ENCODE measurements at places on chromosomes 7 and 10.

DNA sequence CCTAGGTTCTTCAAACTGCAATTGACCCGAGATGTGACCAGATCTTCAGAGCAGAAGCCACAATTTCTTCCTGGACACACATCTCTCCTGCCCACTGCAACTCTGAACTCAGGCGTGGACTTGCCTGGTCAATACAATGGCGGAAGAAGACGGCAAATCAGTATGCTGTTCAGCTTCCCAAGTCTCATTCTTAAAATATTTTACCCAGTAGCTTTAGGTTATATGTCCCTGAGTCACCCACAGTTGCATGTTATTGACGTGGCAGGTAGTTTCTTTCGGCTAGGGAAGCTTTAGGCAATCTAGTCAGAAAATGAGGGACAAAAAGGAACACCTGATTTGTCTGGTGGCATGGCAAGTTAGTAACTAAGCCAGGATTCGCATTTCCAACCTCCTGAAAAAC is 22.5 kb downstream of the CEP41 start:
- no peak for DNase-seq

DNA sequence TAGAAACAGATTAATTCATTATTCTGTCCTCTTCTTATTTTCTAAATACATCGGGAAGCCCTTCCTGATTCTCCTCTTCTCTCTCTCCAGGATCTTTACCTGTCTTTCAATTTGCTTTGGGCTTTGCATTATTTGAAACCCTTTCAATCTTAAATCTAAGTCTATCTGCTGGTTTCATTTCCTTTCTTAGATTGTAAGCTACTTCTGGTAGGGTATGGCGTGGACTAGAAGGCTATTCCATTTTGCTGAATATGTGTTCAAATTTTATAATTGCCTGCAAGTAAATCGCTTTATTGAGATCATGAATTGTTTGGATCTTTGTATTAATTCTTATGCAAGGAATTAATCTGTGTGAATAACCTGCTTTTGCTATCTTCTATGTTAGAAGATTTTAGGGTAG is 11.1 kb downstream of the STAM start:
- DNase-seq, result no peak

- DNase-seq, result no peak
Measured at GRCh38 chr7:107599262-107599661, 19.2 kb downstream of the BCAP29 start.

DNA sequence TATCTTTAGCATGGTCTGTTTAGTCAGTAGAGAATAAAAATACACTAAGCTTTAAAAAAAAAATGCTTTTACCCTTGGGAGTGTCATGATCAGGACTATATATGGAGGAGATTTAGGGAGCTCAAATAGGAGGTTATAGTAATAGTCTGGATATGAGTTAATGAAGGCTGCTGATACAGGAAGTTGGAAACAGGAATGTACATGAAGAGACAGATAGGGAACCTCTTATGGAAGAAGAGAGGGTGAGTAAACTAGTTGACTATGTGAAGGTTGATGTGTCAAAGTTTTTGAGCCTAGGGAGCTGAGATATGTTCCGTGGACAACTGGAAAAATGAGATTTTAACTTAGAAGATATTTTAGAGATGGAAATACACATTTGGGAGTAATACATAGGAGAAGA is 472.0 kb upstream of the FZD8 start:
- no peak for DNase-seq

DNA sequence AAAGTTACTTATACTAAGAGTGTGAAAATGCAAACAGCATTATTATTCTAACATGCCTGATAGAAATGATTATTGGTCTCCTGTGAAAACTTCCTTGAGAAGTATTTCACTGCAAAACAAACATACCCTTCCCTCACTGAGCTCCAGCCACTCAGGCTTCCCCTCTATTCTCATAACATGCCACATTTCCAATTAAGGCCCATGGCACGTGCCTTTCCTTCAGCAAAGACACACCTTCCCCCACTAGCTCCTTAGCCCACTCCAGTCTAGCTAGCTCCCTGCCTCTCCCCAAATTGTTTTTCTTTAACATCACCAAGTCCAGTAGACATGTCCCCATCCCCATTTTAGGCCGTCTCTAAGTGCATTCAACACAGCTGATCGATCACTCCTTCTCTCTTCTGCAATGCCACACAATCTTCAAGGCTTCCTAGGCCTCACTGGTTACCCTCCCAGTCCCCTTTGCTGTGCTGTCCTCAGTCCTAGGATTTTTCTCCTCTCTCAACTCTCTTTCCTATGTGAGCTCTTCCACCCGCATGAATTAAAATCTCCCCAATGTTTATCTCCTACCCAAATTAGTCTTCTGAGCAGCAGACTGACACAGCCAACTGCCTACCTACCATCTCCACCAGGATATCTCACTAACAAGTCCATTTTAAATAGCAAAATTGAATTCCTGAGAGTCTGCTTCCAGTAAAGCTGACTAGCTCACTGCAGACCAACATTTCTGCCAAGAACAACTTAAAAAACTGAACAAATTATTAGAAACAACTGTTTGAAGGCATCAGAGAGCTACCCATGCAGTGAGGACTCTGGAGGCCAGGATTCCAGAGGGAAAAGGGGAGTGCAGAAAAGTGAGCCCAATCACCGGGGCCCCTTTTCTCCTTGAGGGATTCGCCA is 11.9 kb downstream of the CYTH3 start:
- peak; percentile 71 for DNase-seq

GRCh38 chr7:80318081-80318480 is 183.4 kb downstream of the GNAI1 start:
- no peak for DNase-seq

DNA sequence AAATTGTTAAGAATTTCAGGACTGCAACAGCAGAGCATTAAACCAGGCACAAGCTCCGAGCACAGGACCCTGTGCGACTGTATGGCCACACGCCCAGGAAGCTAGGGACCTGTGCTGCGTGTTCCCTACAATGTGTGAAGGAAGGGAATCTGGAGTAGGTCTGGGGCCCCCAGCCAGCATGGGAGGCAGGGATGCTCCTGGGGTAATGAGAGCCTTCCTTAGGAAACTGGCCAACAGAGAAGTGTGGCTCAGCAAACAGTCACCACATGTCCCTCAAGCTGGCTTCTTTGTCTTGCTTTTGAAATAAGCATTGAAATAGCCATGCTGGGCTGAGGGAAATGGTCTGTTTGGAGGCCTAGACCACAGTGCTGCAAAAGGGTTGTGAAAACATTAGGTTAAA is 8.2 kb downstream of the BLNK start:
- no peak for DNase-seq

- no peak for DNase-seq
Measured at GRCh38 chr10:31197886-31198285, 121.1 kb upstream of the ZEB1 start.

GRCh38 chr10:4008676-4009382 is 223.8 kb upstream of the KLF6 start:
- no peak for DNase-seq

DNA sequence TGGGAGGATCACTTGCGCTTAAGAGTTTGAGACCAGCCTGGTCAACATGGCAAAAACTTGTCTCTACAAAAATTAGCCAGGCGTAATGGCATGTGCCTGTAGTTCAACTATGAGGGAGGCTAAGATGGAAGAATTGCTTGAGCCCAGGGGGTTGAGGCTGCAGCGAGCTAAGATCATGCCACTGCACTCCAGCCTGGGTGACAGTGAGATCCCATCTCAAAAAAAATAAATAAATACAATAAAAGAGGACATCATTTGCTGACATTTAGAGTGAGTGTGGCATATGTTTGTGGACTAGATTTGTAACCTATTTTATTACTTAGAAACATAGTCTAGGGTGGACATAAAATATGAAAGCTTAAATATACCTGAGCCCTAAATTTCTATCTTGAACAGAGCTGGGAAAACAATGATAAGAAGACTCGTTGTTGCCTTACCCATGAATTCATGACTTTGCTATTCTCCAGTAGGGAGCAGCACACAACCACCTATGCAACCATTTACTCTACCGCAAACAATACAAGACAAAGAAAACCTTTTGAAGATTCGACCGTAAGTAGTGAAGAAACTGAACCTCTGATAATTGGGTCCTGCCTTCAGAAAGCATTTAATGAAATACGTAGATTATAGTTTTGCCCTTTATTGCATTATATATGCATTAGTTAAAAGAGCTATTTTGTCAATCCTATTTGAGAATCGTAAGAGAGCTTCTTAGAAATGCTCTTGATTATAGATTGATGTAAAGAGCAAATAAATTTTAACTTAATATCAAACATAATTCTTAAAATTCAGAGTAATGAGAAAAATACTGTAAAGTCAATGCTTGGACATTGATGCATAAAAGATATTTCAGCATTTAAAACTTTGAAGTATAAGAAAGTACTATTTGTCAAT is 83.5 kb downstream of the GNAT3 start:
- DNase-seq, result peak; percentile 85

DNA sequence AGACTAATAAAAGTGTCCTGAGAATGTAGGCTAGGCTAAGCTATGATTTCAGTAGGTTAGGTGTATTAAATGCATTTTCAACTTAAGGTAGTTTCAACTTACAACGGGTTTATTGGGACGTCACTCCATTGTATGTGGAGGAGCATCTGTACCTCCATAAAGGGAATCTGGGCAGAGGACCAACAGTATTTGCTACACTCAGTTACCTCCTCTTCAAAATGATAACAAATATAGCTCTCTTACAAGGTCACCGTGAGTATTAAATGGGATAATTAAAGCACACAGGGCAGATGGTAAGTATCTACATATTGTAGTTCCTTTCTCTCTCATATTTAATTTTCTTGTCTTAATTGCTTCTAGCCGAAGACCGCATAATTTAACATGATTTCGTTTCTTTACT is 59.0 kb upstream of the FGL2 start:
- DNase-seq, result no peak

DNA sequence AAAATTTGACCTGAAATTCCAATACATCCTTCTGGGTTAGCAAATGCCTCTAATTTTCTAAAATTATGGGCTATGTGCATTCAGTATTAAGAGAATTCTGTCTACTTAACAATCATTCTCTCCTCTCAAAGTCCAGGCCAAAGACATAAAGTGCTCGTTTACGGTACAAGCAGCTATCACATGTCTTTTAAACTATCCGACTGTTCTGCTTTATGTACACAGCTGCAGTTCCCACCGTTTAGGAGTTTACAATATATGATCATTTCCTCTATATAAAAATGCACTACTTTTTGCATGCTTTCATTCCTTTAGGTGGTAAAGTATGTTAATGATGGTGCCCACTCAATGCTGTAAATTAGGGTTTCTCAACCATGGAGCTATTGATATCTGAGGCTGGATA is 34.0 kb downstream of the CDK6 start:
- no peak for DNase-seq

DNA sequence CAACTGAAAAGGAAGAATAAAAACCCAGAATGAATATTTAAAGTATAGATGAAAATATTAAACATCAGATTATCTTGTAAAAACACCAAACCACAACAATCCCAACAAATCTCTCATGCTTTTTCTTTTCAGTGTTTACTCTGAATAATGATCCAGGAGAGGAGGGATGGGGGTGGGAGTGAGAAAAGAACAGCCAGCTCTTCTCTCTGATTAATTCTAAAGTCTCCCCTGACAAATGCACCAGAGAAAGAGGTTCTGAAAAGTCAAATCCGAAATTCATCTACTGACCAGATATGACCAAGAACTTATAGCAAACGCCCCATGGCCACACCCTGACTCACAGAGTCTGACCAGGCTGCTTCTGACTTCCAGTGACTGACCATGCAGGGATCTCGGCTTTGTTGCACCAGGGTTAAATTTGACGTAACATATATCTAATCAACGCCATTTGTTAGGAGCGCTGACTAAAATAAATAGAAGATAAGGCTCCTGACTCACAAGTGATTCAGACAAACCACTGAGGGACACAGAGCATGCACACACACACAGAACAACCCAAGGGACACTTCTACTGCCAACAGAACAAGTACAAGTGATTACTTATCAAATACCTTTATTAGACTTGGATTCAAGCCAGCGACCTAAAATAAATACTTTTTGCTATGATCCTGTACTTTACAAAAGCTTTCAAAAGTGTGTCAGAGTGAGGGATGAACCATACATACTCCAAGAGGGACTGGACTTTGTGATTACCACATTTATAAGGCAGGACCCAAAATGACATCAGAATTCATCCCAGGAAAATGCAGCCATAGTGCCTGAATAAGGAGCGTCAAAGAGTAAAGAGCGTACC is 9.3 kb upstream of the SPOCK2 start:
- peak; percentile 97 for DNase-seq

DNA sequence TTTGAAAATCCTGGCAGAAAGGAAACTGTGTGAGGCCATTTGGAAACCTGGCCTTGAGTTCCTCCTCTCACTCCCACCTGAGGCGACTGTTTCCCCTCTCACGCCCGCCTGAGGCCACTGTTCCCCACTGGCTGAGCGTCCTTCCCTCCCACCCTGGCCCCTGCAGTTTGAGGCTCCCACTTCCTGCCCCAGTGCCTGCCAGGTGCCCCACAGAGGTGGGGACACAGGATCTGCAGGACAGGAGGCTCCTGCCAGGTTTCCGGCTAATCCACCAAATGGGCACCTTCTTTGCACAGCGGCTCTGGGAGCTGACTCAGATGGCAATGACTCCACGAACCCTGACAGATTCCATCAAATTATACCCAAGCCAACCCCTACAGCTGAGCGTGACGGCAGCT is 24.3 kb upstream of the LARP4B start:
- DNase-seq, result no peak

GRCh38 chr7:110281362-110281761 is 809.6 kb upstream of the LRRN3 start:
- no peak for DNase-seq

GRCh38 chr7:157397731-157398691 is 61.2 kb downstream of the DNAJB6 start:
- DNase-seq, result peak; percentile 88

GRCh38 chr10:14173706-14174594 is 156.8 kb downstream of the FRMD4A start:
- DNase-seq, result peak; percentile 10
